Stimulated activated CD8-positive, alpha-beta memory T cell treated with anti-CD3 and anti-CD28 coated beads, Interleukin-7, amount 100 ng/mL, for 1 hour (primary cell): ENCODE measurements at places on chromosomes 5 and 9.

DNA sequence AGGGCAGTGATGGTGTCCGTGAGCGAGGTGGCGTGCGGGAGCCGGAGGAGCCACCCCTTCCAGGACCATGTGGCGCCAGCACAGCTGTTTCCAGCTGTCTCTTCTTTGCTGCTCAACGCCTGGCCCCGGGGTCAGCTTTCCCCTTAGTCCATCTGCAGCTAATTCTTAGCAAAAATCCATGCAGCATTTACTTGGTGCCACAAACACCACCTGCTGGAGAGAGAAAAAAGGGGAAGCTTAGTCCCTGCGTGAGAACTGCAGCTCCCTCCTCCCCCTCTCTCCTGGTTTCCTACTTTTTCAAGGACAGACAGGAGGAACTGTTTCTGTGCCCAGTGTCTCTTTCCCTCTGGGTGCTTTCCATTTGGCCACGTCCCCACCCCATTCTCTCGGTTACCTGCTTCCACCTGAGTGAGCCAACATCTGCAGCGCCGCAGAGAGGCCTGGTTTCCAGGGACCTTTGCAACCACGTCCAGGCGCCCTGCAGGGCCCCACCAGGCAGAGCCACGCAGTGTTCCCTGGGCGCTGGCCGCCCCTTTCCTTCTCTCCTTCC, 3.4 kb downstream of the SLC6A19 start:
- no peak for DNase-seq

GRCh38 chr5:144549580-144549979, 378.9 kb downstream of the KCTD16 start:
- DNase-seq, result no peak

DNA sequence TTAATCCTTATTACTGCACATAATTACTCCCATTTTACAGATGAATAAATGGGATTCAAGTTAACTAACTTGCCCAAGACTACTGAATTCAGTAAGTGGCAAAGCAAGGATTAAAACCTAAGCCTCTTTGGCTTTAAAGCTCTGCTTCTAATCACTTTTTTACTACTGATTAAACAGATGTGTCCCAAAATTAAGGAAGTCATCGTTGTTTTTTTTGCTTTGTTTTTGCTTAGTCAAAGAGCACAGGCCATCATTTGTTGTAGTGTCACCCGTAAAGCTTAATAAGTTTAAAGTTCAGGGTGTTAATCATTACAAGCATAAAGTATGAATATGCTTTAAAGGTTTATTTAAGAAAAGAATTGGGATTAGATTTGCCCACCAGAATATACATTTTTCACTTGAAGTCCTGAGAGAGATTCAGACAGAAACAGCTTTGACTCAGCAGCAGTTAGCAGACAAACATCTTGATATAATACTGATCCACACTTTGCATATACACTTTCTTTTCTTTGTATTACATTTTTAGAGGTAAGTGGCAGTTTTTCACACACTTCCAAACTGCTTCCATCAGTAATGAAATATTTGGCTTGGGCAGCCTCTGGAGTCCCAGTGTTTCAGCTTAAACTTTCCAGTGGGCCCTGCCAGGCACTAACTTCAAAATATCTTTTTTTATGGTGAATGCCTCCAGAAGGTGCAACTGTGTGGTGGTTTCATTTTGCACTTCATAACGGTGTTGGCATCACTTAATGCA, 52.7 kb downstream of the PIK3R1 start:
- no peak for DNase-seq

- no peak for DNase-seq
Observed at GRCh38 chr5:14415698-14416074, 165.9 kb upstream of the OTULINL start.

GRCh38 chr9:106758911-106759310, 104.1 kb upstream of the ZNF462 start:
- DNase-seq, result no peak

DNA sequence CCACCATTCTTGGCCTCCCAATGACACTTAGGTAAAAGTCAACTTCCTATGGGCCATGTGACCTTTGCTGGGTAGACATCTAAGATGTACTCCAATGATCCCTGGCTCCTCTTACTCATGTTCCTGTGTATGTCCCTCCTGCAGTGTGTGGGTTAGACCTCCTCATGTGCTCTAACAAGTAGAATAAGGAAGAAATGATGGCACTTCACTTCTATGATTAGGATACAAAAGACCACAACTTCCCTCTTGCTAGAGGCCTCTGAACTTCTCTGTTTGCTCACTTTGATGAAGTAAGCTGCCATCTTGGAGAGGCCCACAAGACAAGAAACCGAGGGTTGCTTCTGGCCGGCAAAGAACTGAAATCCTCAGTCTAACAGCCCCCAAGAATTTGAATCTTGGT, 131.8 kb downstream of the TAF11L14 start:
- DNase-seq, result no peak

- no peak for DNase-seq
Observed at GRCh38 chr9:22990349-22990748, 543.7 kb downstream of the DMRTA1 start.

DNA sequence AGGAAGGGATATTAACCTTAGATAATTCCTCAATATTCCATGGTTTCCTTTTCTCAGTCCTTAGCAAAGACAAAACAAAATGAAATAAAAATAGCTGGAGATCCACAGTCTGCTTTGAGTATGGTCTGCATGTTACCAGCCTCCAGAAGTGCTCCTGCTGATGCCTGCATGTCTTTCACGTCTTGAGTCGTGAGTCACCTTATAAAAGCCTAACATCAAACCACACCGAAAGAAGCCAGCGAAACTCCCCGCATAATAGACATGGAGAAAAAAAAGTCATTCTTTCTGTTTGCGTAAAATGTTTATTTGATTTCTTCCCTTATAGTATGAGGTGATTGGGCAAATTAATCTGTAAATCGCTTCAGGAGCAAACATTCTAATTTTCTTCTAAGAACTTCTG, 380.5 kb downstream of the SLCO4C1 start:
- DNase-seq, result no peak

- DNase-seq, result no peak
Observed at GRCh38 chr9:4090491-4090890, 209.4 kb downstream of the GLIS3 start.

- peak; percentile 41 for DNase-seq
Observed at GRCh38 chr9:134325813-134326723, at the start of gene RXRA. Gene RXRA (plus strand): TSS chr9:134326455. CDS start chr9:134326632, 177 bp downstream.

- DNase-seq, result no peak
Observed at GRCh38 chr5:139043157-139043905, 154.8 kb downstream of the SIL1 start.

DNA sequence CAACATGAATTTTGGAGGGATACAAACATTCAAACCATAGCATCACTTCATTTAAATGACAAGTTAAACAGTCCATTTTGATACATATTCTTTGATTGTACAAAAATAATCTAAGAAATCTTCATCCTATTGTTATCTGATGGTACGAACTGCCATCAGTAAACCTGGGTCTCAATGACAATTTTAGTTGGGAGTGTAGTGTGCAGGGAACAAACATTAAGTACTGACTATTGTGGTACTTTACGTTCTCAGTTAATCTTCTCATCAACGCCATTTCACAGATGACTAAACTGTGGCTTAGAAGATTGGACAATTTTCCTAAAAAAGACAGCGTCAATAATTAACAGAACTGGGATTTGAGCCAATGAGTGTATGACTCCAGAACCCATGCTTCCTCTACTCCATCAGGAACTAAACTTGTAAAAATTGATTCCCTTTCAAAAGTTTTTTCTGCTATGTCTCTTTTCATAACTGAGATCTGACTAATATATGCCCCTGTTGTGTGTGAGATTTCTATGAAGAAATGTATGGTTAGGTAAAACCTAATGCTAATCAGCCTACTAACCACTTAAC, 21.1 kb downstream of the TNPO1 start:
- DNase-seq, result no peak

GRCh38 chr5:179273441-179274145, 71.7 kb downstream of the ADAMTS2 start:
- DNase-seq, result no peak

GRCh38 chr5:19616701-19617215, 371.2 kb downstream of the CDH18 start:
- DNase-seq, result no peak

- no peak for DNase-seq
Observed at GRCh38 chr9:129954868-129955550, 88.0 kb downstream of the FNBP1 start.

GRCh38 chr5:164217464-164217863, 712.0 kb downstream of the MAT2B start:
- DNase-seq, result no peak

DNA sequence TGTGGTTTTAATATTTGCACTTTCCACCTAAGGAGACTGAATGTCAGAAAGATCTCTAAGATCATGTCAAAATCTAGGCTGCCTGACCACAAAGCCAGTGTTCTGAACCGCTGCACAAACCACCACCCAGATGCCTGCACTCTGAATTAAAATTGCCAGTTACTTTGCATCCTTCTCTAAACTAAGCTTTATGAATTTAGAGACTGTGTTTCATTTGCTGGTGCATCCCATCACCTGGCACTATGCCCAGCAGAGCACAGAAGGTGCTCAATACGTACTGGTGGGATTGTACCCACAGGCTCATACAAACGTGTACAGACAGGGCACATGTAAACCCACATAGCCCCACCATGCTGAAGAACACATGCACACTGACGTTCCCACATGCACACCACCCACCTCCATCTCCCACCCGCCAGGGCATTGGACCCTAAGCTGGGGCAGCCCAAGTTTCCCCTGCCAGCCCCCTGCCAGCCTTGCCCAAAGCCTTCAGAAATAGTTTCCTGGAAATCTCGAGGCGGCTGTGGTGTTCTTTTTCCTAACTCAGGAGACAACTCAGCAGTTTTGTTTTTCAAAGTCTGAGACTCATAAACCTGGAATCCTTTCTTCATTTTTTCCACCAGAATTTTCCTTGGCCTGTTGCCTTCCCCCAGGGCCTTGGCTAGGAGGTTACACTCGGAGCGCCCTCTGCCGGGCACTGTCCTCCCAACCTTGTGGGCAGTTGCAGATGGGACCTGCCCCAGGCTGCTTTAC, 9.6 kb upstream of the TRAF1 start:
- DNase-seq, result peak; percentile 92

GRCh38 chr9:121313458-121314152, 45.6 kb downstream of the GSN start:
- no peak for DNase-seq

GRCh38 chr5:148385094-148385493, 1.3 kb downstream of the FBXO38 start:
- no peak for DNase-seq

DNA sequence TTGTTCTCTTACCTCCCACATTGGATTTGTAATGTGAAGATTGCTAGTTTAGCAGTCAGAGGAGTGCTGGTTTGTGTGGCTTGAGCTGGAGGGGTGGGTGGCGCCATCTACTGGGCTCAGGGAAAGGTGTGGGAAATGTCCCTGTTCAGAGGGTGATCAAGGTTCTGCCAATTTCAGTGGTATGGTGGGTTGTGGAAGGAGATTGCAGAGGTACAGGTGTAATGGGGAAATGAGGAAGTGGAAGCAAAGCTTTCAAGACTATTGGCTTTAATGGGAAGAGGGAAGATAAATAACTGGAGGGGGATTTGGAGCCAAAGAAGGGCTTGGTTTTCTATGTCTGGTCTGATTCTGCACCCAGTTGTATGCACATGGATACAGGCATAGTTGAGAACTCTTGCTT, 76.4 kb downstream of the OSMR start:
- DNase-seq, result peak; percentile 5

DNA sequence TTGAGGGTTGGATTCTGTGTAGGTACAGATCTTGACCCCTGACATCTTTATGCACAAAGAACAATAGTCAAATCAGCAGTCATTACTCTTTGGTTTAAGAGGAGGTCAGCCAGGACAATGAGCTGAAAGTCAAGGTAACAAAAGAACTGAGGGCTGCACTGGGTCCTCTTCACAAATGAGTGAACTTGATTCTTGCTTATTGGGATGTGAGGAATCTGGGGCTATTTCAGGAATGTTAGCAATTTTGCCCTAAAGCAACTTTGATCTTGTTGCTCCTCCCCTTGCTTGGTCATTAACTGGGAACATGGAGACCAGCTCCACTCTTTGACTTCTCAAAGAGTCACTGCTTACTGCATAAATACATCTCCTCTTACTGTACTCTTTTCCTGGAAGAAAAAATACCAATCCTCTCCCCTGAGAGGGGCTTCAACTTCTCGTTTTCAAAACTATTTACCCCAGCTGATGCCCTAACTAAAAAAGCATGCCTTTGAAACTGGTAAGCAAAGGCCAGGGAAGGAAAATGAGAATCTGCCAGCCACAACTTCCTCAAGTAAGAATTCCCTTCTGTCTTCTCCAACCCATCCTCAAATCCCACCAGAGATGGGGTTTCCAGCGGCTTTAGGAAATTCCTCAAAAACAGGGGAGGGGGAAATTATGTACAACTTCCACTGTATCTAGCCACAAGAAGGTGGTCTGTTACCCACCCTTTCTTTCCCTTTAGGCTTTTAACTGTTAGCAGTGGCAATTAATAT, 368.3 kb downstream of the ENC1 start:
- no peak for DNase-seq

DNA sequence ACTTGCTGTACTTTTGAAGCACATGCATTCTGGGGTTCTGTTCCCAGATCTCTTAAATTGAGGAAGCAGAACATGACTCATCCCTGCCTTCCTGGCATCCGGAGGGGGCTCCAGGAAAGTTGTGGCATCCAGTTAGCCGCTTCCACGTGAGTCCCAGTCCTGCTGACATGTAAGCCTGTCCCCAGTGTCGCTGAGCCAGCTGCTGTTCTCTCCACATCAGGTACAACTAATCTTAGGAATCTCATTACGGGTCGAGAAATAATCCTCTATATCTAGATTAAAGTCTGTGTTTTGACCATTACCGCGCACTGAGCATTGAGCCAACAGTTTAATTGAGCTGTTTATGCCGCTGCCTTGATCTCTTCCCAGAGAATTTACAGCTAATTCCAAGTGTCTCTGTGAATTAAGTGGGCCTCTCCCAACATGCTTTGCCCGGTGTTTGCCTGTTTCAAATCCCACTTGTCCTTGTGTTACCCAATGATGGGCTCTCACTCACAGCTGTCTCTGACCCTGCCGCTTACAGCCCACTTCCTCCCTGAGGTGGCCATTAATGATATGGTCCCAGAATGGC, 10.5 kb upstream of the SHB start:
- no peak for DNase-seq

DNA sequence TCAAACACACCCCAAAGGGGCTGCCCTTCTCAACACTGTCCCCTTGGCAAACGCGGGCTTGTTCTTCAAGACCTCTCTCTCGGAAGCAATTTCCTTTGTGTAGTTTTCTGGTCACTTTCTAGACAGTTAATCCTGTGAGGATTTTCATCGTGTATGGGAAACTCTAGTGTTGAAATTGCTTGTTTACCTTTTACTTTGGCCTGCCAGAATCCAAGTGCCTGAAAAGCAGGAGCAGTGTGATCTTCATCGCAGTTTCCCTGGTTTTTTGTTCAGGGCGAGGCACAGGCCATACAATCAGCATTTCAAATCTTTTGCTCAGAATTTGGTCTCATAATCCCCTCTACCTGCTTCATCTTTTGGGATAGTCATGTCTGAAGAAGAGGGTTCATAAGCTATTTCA, 115.7 kb upstream of the C9orf72 start:
- no peak for DNase-seq

DNA sequence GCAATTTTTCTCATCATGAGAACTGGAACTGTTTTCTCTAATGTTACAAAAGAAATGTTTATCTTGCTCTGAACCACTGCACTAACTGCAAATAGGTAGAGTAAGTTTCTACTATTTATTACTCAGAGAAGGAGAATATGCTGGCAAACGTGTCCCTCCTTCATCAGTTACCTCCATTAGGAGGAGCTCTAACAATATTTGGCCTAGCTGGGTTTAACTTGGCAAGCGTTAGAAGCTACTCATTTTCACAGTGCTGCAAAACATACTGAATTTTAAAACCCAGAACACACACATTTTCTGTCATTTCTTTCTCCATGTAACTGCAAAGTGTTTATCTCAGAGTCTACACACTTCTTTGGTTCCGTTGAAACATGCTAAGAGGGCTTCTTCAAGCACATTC, 101.0 kb upstream of the GABRG2 start:
- no peak for DNase-seq
